ENCODE measurements at places on chromosomes 1 and 21.

DNA sequence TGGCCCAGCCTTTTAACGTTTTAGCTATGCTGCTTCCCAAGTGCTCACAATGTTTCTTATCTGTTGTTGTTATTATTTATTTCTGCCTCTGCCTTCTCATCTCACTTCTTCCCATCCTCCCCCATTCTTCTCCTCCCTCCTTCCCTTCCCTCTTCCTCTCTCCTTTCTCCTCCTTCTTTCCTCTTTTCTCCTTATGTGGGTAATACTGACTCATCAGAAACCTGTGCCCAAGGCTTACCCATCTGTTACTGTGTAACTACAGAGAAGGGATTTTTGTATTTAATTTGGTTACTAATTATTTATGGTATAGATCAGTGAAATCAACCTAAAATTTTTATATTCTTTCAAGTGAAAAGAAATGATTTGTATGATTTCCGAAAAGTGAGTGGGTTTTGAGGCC lies 120.3 kb downstream of the KCNK2 start:
- no peak for DNase-seq

GRCh38 chr1:158654571-158654970 lies 31.9 kb downstream of the SPTA1 start:
- DNase-seq, result no peak

DNA sequence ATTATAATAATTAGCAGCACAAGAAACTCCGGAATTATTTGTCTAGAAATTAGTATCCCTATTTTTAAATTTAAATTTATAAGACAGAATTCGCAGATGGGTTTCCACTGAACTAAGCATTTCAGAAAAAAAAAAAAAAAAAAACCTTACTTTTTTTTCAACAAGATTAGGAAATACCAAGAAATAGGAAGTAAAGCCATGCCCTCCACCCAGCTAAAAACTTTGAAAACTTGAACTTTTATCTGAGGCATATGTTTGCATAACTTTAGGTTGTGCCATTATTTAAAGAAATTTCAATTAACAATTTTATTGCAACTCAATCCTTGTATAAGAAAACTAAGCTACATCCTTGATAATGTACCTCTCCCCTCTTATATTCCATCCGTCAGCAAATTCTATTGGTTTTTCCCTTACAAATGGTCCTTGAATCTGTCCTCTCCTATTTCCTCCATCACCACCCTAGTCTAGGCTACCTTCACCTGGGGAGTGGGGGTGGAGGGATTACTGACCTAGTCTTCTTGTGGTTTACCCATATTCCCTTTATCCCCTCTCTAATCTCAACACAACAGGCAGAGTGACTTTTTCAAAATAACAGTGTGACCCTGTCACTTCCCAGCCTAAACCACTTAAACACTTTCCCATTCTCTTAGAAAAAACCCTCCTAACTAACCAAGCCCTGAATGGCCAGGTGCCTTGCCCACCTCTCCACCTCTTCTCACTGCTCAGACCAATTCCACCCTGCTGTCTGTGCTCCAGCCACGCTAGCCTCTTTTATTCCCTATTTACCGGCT lies 1.4 kb upstream of the EVI5 start:
- DNase-seq, result no peak

- DNase-seq, result no peak
Measured at GRCh38 chr1:246680696-246681130, 43.5 kb upstream of the SCCPDH start.

GRCh38 chr1:197367627-197368026 lies 99.6 kb downstream of the CRB1 start:
- no peak for DNase-seq

- DNase-seq, result no peak
Measured at GRCh38 chr1:185464777-185465176, 147.7 kb upstream of the IVNS1ABP start.

DNA sequence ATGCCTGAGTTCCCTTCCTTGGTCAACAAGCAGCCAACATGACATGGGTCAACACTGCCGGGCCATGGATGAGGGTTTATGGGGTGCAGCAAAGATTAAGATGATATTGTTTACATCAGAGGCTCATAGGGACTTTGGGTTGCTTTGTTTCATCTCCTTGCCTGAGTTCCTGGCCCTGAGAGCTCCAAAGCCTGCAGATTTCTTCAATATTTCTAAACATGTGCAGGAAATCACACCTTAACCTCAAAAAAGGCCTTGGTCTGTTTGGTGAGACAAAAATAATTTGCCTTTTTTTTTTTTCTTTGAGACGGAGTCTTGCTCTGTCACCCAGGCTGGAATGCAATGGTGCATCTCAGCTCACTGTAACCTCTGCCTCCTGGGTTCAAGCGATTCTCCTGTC lies 876 bp downstream of the SLAMF8 start:
- no peak for DNase-seq

DNA sequence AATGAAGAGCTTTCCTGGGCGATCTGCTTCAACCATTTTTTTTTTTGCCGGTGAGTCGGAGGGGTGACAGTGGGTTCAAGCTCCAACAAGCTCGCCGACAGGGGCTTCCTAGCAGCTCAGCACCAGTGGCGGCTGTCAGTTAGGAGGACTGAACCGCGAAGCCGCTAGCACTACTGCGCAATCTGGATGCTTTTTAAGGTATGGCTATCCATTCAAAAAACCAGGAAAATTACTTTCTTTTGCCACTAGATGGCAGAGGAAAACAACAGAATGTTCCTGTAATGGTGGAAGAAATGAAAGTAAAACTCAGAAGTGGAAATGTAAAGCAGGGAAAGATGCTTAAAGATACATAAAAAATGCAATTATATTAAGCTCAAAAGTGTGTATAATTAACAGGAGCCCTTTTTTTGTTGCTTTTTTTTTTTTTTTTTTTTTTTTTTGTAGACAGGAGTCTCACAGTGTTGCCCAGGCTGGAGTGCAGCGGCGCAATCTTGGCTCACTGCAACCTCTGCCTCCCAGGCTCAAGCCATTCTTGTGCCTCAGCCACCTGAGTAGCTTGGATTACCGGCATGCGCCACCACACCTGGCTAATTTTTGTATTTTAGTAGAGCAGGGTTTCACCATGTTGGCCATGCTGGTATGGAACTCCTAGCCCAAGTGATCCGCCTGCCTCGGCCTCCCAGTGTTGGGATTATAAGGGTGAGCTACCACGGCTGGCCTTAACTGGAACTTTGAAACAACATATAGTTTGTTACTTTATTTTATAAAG lies 8.5 kb downstream of the KYAT3 start:
- no peak for DNase-seq

- peak; percentile 16 for DNase-seq
Measured at GRCh38 chr1:209585672-209586071, 2.2 kb downstream of the CAMK1G start.

DNA sequence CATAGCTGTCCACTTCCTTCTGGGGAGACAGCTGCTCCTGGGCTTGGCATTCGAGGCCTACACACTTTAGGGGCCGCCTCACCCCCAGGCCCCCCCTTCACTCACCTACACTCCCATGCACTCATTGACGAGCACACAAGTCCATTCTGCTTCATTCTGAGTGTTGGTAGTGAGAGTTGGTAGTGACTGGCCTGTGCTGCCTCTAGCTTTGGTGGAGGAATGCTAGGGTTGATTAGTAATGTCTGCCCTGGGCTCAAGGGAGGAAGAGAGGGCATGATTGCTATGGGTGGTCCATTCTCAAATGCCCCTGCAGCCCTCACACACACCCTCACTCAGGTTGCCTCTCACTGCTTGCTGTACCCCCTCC lies 30.4 kb downstream of the TRIM11 start:
- DNase-seq, result no peak

- no peak for DNase-seq
Measured at GRCh38 chr1:98316286-98316905, 345.1 kb upstream of the SNX7 start.

DNA sequence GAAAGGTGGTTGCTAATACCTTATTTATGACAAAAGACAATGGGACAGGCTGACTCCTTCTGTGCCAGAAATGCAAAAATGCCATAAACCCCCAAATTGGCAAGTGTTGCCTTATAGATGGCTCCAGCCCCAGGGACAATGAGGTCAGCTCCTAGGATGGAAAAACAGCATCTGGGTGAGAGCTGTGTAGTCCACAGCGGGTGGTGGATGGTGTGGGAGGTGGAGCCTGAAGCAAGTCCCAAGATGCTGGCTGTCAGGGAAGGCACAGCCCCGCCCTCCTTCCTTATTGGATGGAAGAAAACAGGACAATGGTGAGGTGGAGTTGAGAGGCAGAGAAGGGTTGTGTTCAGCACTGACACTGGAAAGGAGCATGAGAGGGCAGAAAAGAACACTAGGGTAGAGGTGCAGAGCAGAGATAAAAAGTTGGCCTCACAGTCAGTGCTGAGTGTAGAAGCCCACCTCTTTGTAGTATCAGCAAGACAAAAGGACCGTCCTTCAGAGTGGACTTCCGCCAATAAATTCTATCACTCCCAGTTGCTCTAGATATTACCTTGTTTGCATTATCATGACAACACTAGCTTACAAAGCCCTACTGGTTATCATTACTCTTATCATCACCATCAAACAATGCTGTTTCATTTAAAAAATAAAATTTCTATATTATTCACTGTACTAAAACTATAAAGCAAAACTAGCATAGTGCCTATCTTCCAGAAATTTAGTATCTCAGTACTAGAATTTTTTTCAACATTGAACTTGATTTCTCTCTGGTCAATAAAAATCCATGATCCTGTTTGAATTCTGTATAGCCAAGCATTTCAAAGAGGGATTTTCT lies 3.7 kb upstream of the SDE2 start:
- DNase-seq, result peak; percentile 48

- DNase-seq, result no peak
Measured at GRCh38 chr1:169160845-169161495, 54.5 kb downstream of the ATP1B1 start.

DNA sequence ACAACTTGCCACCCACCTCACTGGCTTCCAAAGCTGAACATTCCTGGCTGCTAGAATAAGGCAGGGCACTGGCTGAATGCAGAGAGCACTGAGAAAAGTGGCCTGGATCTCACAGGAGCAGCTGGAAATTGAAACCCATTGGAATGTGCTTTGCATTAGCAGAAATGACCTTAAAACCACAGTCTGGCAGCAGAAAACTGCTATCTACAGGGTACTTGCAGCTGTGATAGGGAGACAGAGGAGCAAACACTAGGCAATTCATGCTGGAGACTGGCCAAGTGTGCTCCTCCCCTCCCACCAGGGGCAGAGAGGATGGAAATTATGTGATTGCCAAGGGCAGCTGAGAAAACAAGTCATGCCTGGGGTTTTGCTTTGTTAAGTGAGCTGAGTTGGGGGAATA lies 47.2 kb downstream of the HSD3B1 start:
- DNase-seq, result no peak

DNA sequence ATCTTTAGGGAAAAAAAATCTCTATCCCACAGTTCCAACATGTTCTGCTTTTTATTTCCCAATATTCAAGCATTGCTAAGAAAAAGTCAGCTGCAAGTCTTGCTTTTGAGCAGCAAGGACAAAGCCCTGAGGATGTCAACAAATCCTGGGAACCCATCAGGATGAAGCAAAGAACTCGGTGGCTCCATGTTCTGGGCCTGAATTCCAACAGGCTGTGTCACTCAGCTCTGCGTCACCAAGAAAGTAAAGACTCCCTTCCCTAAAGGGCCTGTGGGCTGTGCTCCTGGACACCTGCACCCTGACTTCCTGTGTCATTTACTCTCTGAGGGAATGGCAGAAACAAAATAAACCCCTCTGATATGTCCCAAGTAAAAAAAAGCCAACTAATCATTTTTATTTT lies 95.5 kb downstream of the TIAM1 start:
- peak; percentile 49 for DNase-seq

- DNase-seq, result no peak
Measured at GRCh38 chr1:202227997-202228401, 34.4 kb downstream of the LGR6 start.

GRCh38 chr1:66438501-66438900 lies 95.5 kb upstream of the SGIP1 start:
- DNase-seq, result no peak

DNA sequence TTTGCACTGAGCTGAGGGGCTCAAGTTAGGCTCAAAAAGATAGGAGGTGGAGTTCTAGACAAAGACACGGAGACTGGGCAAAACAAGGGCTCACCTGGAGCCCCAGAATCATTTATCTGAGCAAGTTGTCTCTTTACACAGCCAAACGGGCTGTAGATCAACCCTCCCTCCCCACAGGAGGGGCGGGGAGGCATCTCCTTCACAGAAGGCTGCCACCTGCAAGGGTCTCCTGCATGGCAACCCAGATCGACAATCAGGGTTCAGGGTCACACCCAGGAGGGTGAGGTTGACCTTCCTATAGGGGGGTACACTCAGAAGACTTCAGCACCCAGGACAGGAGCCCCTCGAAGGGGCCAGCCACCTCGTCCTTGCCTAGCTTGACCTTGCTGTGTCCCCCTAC lies 84.0 kb downstream of the CD247 start:
- DNase-seq, result no peak

DNA sequence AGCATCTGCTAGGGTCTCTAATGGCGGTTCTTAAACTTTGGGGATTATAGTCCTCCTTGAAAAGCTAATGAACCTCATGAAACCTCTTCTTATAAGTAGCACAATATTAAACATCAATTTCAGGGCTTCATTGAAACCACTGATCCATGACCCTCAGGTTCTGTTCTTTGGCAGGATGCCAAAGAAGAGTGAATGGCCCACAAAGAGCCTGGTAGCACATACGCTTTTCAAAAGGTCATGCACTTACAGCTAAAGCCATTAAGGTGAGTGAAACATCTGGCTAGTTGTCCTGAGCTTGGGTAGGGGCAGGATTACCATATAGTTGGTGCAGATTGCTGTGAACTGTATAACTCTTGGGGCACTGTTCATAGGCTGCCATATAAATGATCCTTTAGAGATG lies 42.3 kb downstream of the MDM4 start:
- DNase-seq, result no peak

DNA sequence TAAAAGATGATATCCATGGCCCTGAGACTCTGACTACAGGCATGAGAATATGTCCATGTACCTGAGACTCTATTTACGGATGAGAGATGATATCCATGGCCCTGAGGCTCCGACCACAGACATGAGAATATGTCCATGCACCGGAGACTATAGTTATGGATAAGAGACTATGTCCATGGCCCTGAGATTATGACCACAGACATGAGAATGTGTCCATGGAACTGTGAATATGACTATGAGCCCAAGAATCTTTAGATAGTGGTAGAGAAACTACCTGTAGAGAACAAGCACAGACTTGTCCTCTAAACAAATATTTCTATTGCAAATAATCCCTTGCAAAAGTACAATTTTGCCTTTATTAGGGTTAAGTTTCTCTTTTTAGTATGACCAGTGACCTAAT lies 263.2 kb downstream of the PCP4 start:
- no peak for DNase-seq

GRCh38 chr1:214581785-214582184 lies 21.2 kb upstream of the CENPF start:
- DNase-seq, result peak; percentile 54
